ENCODE measurements at places on chromosomes 11 and 22.

GRCh38 chr11:33557201-33557600 lies 143.4 kb downstream of the C11orf91 start:
- DNase-seq = no peak

DNA sequence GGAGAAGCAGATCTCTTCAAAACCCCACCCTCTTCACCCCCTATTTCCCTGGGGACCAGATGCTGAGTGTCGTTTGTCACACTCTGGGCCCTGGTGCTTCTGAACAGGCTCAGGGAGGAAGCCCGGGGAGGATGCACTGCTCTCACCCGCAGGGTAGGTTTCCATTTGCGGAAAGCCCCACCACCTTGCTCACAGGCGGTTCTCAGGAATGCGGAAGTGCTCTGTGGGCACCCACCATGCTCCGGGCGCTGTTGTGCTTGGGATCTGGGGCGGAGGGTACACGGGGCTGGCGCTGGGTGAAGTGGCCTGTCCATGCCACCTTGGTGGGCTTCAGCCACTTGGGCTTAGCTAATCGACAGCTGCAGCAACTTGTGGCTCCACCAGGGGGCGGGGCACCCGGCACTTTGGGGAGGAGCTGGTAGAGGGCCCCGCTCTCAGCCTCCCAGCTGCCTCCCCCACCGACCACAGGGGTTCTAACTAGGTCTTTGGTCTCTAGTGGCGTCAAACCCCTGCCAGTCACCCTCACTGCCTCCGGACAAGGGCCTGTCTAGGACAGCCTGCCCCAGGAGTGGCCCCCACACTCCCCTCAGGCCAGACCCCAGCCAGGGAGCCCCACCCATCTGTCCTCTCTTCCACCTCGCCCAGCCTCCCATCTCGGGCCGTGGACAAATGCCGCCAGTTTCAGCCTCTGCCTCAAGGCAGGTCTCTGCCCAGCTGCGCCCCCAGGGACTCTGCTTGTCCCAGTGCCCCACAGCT lies 7.4 kb downstream of the NDUFV1 start:
- DNase-seq = peak; percentile 62

GRCh38 chr11:47908198-47908597 lies 60.0 kb upstream of the NUP160 start:
- DNase-seq = no peak

DNA sequence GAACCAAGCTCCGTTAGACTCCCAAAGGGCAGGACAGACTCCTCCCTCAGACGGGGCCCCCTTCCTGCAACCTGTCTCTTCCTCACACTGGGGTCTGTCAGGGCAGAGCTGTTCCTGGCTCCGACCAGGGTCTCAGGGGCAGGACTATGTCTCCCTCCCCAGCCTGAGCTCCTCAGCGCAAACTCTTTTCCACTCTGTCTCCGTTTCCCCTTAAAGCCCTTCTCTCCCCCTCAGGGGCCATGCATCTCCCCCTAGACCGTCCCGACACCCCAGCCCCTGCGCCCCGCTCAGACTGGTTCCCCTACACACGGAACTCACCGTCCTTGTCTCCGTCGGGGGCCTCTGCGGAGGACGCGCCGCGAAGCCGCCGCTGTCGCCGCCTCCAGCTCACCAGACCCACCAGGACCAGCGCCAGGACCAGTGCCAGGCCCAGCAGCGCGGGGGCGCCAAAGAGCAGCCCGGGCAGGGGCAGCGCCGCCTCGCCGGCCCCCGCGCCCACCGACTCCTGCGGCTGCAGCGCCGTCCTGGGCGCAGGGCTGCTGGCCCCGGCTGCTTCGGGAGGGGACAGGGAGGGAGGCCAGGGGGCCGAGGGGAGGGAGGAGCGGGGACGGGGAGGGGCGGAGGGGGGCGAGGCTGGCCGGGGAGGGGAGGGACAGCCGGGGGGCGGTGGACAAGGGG lies 684 bp downstream of the TNFRSF13C start:
- DNase-seq = no peak

GRCh38 chr11:134072844-134073243 lies 4.0 kb downstream of the JAM3 start:
- no peak for DNase-seq

- DNase-seq = peak; percentile 85
These were observed 20.0 kb upstream of the LMO1 start for GRCh38 chr11:8283465-8284230.

- no peak for DNase-seq
These were observed 8.7 kb downstream of the MYO18B start for GRCh38 chr22:25750569-25751173.

GRCh38 chr11:26898799-26899198 lies 95.1 kb upstream of the FIBIN start:
- no peak for DNase-seq

GRCh38 chr11:6571434-6572008 lies 31.9 kb downstream of the RRP8 start:
- no peak for DNase-seq

DNA sequence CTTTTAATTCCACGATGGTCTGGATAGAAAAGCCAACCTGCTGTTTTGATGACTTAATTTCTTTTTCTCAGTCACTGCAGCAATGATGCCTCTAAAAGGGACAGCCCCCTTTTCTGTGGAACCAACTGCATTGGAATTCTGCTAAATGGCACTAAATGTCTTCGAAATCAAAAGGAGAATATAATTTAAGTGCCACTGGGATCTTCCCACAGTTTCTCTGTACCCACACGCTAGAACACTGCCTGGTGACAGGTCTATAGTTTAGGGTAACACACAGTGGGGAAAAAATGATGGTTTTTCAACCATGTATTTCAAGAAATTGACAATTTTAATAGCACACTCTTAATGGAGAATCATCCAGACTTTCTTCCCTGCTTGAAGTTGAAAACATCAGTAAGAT lies 182.3 kb downstream of the OPCML start:
- DNase-seq = no peak

GRCh38 chr11:119370486-119371046 lies 10.9 kb downstream of the USP2 start:
- DNase-seq = no peak

DNA sequence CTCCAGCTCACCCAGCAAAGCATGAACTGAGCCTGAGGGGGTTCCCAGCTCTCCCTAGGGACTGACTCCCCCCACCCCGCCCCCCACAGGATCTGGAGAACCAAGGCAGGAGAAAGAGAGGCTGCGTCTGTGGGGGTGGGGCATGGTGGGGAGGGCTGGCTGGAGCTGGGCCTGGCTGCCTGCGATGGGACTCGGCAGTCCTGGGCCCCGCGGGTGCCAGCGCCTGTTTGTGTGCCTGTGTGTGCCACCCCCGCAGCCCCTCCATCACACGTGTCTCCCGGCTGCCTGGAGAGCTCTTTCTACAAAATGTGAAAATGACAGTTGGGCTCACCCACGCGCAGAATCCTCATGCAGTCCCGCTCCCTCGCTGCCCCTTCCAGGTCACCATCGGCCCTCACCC lies 46.8 kb downstream of the CACNA1I start:
- DNase-seq = no peak

DNA sequence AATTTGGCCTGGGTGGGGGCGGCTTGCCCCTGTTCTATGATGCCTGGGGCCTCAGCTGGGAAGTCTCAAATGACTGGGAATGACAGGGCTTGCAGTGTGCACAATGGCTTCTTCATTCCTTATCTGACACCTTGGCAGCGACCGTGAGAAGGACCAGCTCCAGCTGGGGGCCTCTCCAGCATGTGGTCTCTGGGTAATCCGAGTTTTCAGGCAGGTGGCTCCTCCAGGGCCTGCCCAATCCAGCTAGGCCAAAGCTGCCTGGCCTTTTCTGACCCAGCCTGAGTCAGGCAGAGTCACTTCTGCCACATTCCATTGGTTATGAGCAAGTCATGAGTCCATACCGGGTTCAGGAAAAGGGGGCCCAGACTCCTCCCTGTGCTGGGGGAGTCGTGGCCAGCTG lies 646.0 kb downstream of the OPCML start:
- DNase-seq = no peak

DNA sequence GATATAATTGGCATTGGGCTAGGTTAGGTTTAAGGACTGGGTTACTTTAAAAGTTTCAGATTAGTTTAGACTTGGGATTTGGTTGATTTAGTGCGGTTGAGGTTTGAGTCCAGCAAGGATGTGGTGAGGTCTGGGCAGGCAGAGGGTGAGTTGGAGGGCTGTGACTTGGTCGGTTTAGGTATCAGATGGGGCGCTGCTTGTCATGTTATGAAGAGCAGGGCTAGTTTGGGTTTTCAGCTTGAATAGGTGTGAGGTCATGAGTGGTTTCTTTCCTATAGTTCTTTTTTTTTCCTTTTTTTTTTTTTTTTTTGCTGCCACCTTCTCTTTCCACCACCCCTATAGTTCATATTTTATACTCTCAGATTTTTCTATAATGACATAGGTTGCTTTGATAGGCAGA lies 4.8 kb downstream of the CLCF1 start:
- no peak for DNase-seq

GRCh38 chr11:115437902-115438575 lies 66.2 kb downstream of the CADM1 start:
- no peak for DNase-seq

DNA sequence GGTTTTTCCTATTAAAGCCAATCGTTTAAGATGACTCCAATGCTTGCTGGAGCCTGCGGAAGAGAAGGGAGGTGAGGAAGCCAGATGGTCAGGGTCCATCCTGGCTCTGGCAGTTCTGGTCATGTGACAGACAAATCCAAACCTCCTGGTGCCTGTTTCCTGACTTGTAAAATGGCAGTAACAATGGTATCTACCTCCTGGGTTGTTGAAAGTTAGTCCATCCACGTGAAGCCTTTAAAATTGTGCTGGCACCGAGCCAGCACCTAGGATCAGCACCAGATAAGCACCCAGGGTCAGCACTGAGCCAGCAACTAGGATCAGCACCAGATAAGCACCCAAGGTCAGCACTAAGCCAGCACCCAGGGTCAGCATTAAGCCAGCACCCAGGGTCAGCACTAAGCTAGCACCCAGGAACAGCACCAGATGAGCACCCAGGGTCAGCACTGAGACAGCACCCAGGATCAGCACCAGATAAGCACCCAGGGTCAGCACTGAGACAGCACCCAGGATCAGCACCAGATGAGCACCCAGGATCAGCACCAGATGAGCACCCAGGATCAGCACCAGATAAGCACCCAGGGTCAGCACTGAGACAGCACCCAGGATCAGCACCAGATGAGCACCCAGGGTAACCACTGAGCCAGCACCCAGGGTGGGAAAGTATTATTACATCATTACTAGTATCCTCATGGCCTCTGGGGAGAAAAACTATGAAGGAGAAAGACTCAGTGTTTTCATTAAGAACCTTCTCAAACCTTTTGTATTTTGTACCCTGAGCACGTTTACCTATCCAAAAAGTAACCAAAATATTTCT lies 17.2 kb downstream of the KIAA0930 start:
- no peak for DNase-seq

DNA sequence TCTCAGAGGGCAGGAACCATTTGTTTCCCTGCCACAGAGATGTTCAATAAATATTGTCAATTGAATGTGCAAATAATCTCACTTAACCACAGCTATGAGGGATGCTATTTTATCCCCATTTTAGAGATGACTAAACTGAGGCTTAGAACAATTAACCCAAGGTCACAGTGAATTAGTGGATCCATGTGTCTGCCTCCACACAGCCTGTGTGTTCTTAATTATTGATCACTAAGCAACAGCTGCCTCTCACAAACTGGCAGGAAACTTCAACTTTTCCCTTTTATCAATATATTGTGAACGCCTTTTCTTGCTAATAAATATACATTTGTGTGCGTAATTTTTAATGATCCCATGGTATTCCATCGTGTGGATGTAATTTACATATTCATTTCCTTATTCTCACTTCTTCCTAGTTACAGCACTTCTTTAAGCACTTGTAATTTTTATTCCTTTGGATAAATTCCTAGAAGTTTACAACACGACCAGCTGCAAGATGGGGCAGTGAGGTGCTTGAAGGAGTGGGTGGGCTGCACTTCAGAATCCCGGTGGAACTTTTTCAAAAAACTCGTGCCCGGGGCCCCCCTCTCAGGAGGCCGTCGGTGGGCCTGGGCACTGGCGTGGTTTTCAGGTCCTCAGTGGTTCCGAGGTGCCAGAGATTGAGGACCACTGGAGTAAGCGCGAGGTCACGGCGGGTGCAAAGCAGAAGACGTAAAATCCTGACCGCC lies 915 bp upstream of the SREBF2 start:
- DNase-seq = no peak

DNA sequence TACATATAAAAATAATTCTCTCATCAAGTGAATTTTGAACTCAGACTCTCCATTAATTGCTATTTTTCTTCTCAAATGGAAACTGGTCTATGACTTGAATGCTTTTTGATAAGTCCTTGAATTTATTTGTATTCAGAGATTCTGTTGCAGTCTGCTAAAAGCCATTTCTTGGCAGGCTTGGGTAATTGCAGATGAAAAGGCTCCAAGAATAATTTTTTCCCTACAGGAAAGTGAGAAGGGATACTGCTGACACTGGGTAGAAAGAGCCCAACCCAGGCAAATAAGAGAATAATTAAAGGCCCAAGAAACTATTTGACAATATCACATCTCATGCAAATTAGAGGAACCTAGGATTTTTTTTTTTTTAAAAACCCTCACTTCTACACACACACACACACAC lies 246.5 kb upstream of the DDI1 start:
- no peak for DNase-seq

DNA sequence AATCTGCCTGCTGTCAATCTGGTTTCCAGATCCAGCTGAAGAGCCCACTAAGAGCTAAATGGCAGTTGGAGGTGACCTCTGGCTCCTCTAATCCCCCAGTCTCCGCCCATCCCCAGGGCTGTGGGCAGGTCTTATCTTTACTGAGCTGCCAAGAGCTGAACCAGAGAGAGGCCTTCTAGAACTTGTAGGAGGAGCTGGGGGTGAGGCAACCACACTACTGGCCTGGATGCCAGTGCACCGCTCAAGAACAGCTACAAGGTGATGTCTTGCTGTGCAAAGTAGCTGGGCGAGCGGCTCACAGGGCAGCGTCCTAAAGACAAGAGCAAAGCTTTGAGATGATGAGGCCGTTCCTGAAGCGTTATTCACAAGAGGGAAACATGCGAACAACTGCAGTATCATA lies 374.6 kb downstream of the CTTN start:
- DNase-seq = no peak

- DNase-seq = no peak
These were observed 9.9 kb downstream of the PRR5 start for GRCh38 chr22:44711690-44712555.

DNA sequence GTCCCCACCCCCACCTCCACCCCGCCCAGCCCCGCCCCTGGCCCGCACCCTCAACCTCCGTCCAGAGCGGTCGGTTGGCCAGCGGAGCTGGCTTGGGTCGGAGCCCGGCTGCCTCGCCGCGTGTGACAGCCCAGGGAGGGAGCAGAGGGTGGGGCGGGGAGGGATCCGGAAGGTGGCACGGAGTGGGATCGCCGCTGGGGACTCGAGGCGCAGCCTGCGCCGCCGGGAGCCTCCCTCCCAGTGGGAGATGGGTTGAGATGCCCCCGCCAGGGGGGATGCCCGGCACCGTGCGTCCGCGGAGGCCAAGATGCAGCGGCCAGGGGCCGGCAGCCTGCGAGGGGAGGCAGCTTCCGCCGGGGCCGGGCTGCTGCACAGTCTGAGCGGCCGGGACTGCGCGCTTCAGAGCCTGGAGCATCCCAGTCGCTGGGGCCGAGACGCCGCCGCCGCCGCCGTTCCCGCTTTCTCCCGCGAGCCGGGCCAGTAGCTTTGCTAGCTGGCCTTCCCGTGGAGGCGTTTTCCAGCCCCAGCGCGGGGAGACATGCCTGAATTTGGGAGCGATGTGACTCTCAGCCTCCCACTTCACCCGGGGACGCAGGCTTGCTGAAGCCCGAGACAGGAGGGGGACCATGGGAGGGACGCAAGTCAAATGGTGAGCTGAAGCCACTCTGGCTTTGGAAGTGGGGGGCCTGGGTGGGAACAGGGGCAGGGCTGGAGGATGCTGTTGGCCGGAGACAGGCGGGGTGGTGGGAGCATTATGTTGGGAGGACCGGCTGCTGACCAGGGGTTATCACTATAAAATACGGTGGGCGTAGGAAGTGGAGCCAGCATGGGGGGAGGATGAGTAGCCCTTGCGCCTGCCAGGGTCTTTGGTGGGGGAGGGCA lies 40.2 kb downstream of the DIXDC1 start:
- peak; percentile 83 for DNase-seq

All from retina (tissue), 1 donor.